ENCODE measurements at places on chromosomes 12 and 14.

GRCh38 chr14:50560931-50561285, 963 bp downstream of the ATL1 start:
- peak; percentile 39 for DNase-seq

DNA sequence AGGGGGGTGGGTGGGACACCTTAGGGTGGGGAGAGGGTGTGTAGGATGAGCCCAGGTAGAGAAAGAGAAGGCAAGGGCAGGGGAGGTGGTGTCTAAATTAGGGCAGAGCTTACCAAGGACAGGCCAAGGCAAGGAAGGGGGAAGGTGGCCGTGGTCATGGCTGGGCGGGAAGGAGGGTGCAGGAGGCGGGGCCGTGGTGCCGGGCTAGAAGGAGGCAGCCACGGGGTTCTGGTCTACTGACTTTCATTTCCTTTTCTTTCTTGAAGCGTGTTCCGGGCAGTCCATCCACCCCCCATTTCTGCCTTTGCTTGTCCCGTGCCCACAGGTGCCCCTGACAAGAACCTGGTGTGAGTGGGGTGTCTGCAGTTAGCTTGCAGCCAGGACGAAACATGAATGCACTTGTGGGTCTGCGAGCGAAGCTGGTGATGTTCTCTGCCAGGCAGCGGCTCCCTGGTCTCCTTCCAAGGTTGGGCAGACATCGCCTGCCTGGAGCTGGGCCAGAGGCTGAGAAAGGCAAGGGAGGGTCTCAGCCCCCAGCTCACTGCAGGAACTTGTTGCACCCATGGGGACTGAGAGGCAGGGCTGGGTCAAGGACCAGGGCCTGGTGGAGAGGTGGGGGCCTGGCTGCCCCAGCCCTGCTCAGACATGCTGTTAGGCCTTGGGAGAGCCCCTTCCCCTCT, 58.2 kb downstream of the KIF26A start:
- no peak for DNase-seq

- DNase-seq = no peak
These were observed 286.9 kb downstream of the RAD51B start for GRCh38 chr14:68106456-68106855.

DNA sequence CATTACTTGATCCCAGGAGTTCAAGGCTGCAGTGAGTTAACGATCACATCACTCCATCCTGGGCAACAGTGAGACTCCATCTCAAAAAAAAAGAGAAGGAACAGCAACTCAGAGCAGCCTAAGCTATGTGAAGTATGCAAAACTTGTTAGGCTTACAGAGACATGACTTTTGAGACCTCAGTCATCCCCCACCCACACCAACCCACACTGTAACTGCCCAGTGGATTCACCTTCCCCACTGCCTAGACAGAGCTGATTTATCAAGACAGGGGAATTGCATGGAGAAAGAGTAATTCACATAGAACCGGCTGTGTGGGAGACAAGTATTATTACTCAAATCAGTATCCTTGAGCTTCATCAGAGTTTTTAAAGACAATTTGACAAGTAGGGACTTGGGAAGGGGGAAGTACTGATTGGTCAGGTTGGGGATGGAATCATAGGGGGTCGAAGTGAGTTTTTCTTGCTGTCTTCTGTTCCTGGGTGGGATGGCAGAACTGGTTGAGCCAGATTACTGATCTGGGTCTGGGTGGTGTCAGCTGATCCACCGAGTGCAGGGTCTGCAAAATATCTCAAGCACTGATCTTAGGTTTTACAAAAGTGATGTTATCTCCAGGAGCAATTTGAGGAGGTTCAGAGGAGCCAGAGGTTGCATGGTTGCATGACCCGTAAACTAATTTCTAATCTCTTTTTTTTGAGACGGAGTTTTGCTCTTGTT, 6.2 kb upstream of the WDR89 start:
- no peak for DNase-seq

- peak; percentile 15 for DNase-seq
These were observed 985.7 kb upstream of the FBXO33 start for GRCh38 chr14:40417777-40418401.

DNA sequence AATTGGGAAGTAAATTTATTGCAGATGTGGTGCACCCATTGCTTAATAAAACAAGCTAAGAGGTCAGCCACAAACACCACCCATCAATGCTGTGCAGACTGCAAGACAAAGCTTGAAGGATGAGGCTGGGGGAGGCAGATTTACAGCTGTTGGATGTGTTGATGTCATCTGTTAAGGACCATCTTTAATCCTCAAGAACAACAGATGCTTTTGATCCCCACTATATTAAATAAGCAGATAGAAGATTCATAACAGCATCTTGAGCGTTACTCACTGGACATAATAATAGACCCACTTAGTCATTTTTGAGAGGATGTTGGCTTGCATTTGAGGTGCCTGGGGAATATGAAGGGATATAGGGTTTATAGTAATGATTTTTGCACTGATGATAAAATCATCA, 58.8 kb downstream of the GPR68 start:
- DNase-seq = no peak

- DNase-seq = no peak
These were observed 13.7 kb downstream of the SPX start for GRCh38 chr12:21539797-21540196.

DNA sequence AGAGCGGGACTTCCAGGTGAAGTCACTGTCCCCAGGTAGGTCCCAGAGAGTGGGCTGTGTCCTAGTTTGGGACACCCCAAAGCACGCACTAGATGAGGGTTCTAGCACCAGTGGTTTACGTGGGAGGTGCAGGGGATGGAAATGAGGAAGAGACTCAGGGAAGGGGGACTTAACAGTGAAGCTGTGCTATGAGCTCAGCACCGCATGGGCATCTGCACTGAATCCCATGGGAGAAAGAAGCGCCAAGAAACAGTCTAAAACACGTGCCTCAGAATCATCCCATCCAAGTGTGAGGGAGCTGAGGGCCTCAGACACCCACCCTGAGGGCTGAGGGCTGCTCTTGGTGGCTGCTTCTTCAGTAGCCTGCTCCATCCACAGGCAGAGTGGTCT, 71.5 kb upstream of the ZFP36L1 start:
- no peak for DNase-seq

DNA sequence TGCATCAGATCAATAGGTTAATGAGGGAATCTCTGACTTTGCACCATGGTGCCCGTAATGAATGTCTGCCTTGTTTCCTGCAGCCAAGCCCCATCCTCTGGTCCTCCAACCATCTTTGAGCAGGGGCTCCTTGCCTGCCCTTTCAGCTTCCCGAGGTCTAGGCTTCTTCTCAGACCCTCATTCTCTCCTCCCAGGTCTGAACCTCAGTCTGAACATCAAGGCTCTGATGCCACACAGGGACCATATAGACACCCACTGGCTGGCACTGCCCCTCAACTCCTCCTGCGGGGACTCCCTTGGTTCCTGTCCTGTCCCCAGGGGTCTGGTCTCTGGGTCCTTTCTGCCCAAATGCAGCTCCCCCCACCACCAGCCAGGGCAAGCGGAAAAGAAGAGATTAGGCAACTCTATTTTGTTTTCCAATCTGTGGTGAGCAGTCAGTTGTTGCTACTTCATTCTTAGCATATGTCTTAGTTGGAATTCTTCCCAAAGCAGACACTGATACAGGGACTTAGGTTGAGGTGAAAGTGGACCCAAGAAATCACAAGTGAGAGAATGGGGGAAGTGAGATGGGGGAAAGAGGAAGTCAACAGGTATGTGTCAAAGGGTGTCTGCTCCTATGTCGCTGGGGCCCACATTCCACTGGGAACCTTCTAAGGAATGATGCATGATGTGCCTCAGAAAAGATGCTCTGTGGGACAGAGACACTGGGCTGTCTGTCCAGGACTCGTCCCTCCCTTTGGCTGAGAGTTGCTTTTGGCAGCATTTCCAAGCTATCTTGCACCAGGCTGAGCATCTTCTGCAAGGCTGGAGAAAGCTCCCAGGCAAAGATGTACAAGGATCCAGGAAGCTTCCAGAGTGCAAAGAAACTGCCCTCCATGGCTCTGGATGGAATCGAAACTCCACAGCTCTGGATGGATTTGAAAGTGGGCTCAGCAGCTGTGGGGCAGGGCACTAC, 1096.5 kb upstream of the TMEM132C start:
- no peak for DNase-seq

- DNase-seq = no peak
These were observed 378.8 kb upstream of the FAR2 start for GRCh38 chr12:28770322-28770721.

DNA sequence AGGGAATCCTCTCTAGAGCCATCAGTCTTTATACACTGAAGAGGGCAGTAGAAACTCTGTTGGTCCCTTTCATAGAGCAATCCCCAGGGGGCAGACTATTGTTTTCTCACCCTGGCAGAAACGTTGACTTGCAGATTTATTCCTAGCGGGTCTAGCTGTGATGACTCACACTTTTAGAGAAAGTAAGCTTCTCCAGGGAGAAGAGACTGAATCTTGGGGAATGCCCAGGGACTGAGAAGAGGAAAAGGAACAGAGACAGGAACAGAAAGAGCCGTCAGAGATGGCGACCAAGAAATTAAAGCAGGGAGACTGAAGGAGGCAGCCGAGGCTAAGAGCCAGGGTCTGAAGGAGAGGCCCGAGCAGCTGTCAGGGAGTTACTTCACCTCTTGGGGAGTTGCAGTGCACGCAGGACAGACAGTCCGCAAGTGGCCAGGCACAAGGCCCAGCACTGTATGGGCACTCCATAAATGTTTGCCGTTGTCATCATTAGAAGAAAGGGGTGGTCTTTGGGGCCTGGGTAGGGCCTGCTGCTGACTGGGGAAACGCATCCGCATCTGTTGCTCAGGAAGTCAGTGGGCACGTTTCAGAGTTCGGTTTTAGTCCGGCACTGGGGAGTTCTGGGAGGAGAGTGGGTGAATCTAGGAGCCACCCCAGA, 13.0 kb downstream of the PLEKHG6 start:
- DNase-seq = no peak

GRCh38 chr12:115396567-115396966, 712.6 kb upstream of the TBX3 start:
- no peak for DNase-seq

GRCh38 chr14:100076133-100076532, 10.9 kb downstream of the EVL start:
- DNase-seq = no peak

- no peak for DNase-seq
These were observed 268.6 kb downstream of the ITPR2 start for GRCh38 chr12:26564391-26564790.

- no peak for DNase-seq
These were observed 15.3 kb upstream of the BDKRB2 start for GRCh38 chr14:96189281-96189711.

DNA sequence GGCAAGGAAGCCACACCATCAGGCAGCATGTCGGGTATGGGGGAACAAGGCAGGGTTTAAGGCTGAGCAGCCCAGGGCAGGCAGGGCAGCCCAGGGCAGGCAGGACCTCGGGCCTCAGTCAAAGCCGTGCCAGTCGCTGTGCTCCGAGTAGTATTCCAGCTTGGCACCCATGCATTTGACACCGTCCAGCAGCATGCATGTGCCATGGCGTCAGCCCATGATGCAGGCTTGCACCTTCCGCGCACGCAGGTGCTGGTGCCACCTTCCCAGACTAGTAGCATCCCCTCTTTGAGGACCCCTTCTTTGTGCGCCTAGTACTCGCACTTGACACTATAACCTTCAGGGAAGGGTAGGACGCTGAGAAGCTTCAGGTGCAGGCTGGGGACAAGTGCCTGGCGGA, 11.6 kb upstream of the ADCY6 start:
- no peak for DNase-seq

GRCh38 chr12:76402259-76402658, 54.0 kb upstream of the BBS10 start:
- DNase-seq = no peak

DNA sequence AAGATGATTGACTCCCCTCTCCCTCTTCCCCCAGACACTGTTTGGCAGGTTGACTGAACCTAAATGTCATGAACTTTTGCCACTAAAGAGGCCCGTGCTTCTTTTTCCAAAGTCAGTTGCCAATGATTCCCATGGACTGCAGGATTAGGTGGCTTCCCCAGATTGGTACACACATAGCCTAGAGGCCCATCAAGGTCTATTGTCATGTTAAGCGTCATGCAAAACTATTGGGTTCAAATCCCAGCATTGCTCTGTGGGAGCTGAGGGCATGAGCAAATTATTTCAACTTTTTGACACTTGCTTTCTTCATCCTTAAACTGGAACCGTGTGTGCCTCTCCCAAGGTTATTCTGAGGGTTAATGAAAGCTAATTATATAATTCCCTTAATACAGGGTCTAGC, 430.2 kb upstream of the TBX3 start:
- DNase-seq = no peak

DNA sequence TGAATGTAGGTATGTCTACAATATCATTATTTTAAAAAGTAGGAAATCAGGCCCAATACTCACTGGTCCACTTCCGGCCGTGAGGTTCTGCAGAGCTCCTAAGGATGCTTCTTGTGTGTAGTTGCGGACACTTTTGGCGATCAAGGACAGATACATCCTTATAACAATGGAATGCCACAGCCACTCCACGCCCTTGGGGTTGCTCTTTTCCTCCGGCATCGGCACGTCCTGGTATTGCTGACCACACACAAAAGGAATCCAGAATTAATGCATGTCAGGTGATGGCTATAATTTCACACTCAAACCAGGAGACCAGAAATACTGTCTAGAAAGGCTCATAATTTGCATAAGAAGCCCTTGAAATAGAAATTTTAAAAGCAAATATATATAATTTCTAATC, 65.6 kb upstream of the YARS2 start:
- no peak for DNase-seq

DNA sequence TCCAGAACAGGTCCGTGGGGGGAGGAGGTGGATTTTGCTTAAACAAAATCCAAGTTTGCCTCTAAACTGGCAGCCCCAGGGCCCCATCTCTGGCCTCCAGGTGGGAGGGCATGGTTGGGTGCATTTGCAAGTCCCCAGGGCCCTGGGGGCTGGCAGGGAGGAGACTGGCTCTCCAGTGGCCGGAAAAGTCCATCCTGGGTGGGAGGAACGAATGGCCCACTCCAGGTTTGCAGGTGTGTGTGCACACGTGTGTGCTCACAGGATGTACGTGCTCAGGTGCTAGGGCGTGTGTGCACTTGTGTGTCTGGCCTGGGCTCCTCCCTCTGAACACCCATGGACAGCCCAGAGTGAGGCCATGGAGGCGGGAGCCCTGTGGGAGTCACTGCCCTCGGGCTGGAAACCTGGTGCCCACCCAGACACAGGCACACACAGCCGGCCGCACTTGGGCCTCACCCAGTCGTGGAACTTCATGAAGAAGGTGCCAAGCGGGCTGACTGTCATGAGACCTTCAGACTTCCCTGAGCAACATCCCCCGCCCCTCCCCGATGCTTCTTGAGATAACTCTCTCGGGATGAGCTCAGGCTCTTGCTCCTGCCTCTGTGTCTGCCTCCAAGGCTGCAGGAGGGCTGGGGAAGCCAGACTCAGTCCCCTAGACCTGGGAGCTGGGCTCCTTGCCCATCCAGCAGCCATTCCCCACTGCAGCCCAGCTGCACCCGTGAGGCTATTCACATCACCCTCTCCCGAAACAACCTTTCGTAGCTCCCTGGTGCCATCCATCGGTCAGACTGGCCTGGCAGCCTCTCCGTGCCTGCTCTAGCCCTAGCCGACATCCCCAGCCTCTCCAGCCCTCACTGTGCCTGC, 9.4 kb downstream of the AHNAK2 start:
- DNase-seq = no peak
